ENCODE measurements at places on chromosomes 13 and 19.

GRCh38 chr19:4081441-4082129, 14.9 kb upstream of the ZBTB7A start:
- no peak for DNase-seq

DNA sequence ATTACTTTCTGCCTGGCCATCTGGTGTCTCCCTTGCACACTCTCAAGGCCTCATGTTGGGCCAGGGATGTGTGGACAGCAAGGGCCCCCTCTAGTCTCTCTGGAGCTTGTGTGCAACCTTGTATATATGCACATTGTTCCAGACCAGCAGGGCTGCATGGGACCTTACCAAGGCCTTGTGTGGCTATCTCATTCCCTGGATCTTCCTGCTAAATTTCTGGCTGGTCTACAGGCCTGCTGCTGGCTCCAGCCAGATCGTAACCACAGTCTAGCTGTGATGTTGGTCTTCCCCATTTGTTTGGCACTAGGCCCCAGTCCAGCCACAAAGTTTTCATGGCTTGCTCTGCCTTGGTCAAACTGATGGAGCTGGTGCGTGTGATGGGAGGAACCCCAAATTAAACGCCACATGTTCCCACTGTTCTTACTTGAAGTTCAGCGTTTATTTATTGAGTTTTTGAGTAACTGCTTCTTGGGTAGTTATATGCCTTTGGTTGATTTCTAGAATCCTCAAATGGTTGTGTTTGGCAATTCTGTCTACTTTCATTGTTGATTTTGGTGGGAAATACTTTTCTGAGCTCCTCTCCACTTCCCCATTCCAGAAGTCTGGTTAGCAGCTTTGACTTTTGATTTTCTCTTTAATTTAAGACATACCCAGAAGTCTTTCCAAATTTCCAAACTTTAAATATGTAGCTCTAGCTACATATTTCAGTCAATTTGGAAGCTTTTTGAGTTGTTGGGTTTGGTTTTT, 56.4 kb downstream of the SIPA1L3 start:
- no peak for DNase-seq

- DNase-seq: no peak
Observed at GRCh38 chr19:14048443-14049153, 13.3 kb downstream of the PALM3 start.

DNA sequence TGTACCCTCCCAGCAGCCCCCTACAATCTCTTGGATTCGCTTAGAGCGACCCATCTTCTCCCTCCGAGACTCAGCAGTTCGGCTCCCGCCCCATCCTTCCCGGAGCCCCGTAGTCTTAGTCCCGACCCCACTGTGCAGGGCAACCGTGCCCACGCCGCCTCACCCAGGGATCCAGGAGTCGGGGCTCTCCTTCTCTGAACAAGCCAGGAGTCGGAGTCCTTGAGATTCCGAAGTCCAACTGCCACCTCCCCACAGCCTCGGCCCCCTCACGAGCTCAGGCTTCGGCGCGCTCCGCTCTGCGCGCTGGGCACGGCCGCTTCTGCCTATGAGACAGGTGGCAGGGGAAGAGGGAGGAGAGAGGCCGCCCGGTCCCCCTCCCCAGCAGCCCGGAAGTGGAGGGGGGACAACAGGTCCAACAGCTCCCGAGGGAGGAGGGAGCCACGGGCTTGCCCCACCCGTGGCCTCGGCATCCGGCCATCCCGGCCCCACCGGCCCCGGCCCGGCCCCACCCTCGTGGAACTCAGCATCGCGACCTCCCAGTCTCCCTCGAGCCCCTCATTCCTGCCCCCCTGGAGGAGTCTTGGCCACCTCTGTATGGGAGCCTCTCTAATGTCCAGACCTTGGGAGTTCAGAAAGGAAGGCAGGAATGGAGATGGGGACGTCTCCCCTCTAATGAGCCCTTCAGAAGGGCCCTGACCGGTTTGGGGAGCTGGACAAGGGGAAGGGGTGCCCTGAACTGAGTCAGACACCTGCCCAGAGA, at the start of gene PHLDB3:
PHLDB3 (minus strand) TSS at position 321 of the 760 bp plus-strand sequence. CDS start 628 bp downstream, outside the sequence.
- no peak for DNase-seq

DNA sequence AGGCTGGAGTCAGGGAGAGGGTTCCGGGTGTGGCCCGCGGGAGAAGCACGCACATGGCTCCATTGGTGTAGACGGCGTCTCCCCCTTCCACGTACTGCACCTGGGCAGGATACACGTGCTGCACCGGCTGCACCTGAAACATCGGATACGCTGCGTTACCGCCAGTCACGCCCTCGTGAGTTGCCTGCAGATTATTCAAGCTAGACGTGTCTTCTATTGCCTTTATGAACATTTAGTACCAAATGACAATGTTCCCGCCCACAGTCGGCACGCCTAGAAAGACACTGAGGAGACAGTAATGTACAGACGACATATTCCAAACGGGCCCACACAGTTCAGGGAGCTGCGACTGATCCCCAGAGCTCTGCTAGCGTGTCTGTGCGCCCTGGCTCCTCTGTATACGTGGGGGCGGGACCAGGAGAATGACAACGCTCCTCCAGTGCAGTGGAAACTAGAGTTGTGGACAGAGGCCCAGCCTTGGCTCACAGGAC, 64.1 kb upstream of the RANBP3 start:
- DNase-seq: no peak

Data from spinal cord (tissue), 10 donors.